ENCODE measurements at places on chromosomes 1 and 21.

DNA sequence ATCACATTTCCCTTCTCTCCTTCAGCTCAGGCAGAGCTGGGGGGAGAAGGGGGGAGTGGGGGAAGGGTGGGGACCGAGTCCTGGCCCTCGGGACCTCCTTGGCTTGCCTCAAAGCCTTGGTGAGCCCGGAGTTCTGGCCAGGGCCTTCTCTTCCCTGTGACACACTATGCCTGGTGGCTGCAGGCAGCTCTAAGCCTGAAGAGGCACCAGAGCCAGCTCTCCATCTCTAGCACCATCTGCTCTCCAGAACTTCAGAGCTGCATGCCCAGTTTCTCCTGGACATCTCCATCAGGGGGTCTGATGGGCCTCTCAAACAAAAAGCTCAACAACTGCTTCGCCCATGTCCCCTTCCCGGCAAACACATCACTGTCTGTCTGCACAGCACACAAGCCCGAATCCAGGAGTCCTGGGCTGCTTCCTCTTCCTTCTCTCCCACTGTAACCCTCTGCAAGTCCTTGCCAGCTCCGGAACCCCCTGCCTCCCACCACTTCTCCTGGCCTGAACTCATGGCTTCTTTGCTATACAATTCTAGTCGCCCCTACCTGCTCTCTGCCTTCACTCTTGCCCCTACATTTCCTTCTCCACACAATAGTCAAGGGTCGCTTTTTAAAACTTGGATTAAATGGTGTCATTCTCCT is 26.5 kb downstream of the KIAA1614 start:
- DNase-seq, result no peak

DNA sequence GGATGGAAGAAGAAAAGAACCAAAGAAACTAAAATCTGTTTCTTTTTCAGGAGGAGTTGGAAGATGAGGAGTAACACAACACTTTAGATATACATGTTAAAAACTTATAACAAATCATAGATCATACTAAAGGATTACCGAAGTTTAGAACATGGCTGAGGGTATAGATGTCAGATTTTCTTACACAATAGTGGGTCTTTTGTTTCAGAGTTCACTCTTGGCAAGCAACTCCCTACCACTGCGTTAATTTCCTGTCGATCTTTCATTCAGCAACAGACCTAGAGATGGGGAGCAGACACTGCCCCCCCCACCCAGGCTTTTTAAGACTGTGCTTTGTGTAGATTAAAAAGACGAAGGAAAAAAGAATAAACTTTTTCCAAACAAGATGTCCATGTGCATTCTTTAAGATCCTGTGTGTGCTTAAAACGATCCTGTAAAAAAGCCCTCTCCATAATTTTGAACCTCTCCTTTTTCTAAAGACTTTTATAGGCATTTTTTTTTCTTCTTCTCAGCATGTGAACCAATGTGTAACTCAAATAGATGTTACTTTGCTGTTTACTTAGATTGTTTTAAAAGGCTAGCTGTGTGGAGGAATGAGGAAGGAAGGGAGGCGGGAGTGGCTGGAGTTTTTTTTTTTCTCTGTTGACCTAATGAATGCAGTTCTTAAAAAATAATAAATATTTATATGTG is 50.4 kb downstream of the NFIA start:
- DNase-seq, result no peak

DNA sequence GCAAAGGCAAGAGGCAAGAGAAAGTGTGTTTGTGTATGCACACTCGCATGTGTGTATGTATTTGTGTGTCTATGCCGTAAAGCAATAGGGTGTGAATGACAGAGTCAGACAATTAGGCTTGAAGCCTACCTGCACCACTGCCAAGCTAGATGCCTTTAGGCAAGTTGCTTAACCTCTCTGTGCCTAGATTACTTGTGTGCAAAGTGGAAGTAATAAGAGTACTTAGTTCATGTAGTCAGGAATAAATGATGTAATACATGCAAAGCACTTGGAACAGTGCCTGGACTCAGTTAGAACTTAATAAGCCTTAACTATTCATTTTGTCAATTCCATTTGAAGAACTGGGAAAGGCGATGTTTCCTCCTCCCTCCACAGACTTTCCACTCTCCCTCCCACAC is 31.7 kb downstream of the LAMB3 start:
- no peak for DNase-seq

- no peak for DNase-seq
Observed at GRCh38 chr1:11333631-11334030, 60.6 kb downstream of the UBIAD1 start.

DNA sequence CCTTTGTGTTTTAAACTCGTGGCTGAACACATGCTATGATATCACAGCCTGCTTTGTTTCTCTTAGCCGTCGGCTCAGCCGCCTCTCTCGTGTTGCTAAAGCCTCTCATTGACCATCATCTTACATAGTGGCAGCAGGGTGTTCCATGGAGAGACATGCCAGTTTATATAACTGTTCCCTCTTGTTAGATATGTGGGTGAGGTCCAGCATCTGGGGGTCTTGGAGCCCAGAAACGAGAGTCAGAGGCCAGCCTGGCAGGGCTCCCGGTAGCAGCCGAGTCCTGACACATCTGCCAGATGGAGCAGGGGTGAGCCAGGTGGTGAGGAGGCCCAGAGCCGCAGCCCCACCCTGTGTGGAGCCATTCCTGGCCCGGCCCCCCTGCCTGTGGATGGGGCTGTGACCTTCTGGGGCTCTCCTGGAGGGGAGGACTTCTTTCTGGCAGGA is 11.9 kb downstream of the PODN start:
- DNase-seq, result no peak

DNA sequence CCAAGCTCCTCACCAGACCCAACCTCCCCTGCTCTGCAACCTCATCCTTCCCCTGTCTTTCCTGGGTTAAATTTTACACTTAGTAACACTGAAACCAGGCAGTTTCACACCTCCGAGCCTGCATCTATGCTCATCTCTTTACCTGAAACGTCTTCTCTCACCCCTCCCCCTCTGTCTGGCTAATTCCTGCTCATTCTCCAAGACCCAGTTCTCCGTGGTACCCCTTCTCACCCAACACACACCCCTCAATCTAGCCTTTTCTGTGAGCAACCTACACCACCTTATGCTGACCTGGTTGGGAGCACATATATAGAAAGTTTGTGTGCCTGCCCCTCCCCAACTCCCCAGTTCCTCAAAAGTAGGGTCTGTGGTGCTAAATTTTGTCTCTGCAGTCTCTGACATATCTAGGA is 3.7 kb upstream of the KIAA1614 start:
- no peak for DNase-seq

- DNase-seq, result peak; percentile 74
Observed at GRCh38 chr1:90850898-90851710, 134.0 kb upstream of the BARHL2 start.

GRCh38 chr1:114561333-114561732 is 20.1 kb downstream of the BCAS2 start:
- no peak for DNase-seq

GRCh38 chr1:7094509-7094908 is 309.3 kb downstream of the CAMTA1 start:
- no peak for DNase-seq

- DNase-seq, result peak; percentile 21
Observed at GRCh38 chr1:19448491-19449439, 36.6 kb downstream of the CAPZB start.

GRCh38 chr1:154769193-154769895 is 100.7 kb downstream of the KCNN3 start:
- DNase-seq, result no peak

- no peak for DNase-seq
Observed at GRCh38 chr1:33241866-33242265, 14.4 kb upstream of the ZNF362 start.

- DNase-seq, result no peak
Observed at GRCh38 chr1:28308750-28309149, 20.1 kb upstream of the MED18 start.

- no peak for DNase-seq
Observed at GRCh38 chr1:25890239-25891034, 14.9 kb upstream of the PAQR7 start.

DNA sequence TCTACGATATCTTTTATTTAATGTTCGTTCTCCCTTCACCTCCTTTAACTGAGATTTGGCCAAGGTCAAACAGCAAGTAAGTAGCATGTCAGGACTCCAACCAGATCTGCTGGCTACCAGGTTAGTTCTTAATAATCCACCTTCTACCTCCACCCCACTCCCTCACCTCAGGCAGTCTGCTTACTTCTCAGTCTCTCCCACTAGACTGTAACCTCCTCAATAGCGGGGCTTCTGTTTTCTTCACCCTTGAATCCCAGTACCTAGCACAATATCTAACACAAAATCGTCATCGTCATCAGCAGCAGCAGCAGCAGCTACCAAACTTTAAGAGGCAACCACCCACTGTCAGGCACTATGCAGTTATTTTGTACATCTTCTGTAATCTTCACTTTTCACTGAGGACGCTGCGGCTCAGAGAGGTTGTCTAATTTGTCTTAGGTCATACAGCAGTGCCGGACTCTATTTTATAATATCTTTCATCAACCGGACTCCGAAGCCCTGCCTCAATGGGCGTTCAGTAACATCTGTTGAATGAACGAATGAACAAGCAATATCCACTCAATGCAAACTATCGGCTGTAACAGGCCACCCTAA is 859 bp upstream of the MAGI3 start:
- DNase-seq, result no peak

GRCh38 chr1:6087377-6087772 is 41.7 kb downstream of the KCNAB2 start:
- DNase-seq, result no peak

GRCh38 chr1:104768466-104768865 is 1018.8 kb downstream of the AMY1C start:
- DNase-seq, result no peak

DNA sequence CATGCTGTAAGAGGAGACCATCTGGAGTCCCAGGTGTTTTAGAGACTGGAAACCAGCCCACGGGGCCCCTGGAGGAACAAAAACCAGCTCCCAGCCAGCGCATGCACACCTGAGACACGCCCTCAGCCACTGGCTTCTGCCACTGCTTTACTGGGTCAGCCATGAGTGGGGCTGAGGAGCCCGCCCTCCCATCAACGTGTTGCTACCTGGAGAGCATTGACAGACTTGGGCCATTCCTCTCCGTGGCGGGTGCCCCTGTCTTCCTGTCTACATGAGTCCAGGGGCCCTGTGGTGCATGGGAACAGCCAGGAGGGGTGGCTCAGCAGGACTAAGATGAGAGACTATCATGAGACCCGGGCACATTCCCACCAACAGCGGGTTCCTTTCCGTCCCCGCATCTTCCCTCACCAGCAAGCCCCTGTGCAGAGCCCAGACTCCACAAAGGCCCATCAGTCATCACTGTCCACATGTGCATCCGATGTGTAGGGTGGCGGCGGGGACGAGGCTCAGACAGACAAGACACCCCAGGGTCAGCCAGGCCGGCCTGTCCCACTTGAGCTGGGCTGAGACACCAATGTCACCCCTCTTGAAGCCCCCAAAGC is 45.4 kb upstream of the POFUT2 start:
- no peak for DNase-seq

DNA sequence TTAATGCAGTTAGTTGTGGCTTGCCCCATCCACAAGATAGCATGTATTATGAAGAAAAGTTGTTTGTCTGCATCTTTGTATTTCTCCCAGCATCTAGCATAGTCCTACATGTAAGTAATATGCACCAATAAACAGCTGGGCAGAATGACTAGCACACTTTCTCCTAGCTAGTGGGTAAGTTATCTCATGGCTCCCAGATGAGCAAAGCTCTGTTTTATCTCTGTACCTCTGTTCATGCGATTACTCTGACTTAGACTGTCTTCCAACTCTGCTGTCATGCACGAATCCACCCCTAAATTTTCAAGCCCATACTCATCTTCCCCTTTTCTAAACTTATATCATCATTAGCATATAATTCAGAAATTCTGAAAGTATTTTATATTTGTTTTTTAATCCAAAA is 37.5 kb upstream of the KCTD3 start:
- DNase-seq, result no peak

- no peak for DNase-seq
Observed at GRCh38 chr21:43282358-43283120, 113.7 kb downstream of the CRYAA start.

DNA sequence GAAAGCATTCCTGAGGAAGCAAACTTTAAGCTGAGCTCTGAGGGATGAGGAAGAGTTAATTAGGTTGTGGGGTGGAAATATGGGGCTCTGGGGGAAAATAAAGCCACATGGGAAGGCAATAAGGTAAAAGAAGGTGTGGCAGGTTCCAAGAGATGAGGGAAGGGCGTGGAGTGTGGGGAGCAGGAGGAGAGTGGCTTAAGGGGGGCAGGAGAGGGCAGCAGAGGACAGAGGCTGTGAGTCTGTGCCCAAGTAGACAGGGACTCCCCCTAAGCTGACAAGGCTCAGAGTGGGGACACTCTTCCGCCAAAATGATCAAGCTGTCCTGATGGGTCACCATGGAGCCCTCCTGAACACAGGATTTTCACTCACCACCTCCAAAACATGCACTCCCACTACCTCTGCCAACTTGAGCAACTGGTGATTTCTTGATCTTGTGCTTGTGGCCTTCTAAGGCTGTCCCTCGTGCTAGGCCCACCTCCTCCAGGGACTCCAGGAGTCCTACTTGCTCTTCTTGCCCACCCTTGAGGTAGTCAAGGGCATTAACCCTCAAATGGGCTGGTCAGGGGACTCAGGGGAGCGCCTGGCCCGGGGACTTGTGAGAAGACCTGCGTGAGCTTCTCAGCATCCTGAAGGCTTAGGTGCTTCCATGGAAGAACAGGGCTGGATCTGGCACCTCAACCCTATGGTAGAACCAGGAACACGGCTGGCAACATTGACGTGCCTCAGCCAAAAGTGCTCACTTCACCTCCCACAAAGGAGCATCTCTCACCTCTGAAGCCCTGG is 23.4 kb downstream of the DMAP1 start:
- no peak for DNase-seq

DNA sequence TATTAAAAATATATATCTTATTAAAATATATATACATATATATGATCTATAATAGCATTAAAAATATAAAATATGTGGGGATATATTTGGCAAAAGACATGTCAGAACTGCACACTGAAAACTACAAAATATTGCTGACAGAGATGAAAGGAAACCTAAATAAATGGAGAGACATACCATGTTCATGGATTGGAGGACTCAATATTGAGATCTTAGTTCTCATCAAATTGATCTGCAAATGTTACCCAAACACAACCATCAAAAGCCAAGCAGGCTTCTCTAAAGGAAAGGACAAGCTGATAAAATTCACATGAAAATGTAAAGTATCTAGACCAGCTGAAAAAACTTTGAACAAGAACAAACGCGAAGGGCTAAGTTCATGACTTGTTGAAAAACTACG is 7.2 kb downstream of the NADK start:
- no peak for DNase-seq

DNA sequence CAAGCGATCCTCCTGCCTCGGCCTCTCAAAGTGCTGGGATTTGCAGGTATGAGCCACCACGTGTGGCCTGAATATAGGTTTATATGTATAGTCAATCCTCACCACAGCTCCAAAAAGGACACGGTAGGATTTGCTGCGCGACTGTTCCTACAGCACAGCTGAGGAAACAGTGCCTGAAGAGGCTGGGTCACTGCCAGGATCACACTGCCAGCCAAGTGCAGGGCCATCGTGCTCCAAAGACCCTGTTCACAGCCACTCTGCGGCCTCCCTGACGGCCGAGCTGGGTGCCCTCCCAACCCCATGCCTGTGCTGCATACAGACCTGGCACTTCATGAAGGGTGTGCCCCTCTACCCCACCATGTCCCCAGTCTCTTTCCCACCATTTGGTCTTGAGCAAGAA is 71.4 kb downstream of the MRPL37 start:
- no peak for DNase-seq

GRCh38 chr21:33514229-33514628 is 22.7 kb upstream of the DNAJC28 start:
- no peak for DNase-seq

- no peak for DNase-seq
Observed at GRCh38 chr1:189424746-189425331, 1052.8 kb downstream of the BRINP3 start.
